ENCODE measurements at places on chromosomes 13 and 19. TPM values are rescaled to one million over a fixed set of nuclear protein-coding genes. Genes with fewer than 3 reads are reported as not detected.

DNA sequence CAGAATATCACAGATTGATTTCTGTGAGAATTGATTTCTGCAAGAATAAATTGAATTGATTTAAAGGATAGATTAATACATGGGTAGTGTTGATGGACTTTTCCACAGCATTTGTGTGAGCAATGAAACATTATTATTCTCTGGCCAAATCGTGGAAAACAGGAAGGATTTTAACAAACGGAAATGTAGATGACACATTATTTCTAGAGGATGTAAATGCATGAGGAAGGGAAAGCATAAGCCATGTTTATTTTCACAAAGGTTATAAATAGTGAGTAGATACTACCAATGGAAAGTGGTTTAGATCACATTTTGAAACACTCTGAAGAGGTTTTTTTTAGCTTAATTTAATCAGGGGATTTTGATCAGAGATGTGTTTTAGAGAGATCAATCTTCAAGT lies 1534.6 kb upstream of the MIR17HG start:
- no peaks in the 10 kb centered on the region for H3K27me3 ChIP-seq
- no peak overlapping the region for H3K27ac ChIP-seq
- no peak overlapping the region for H3K4me3 ChIP-seq
- no peaks in the 10 kb centered on the region for H3K4me1 ChIP-seq
- DNase-seq = no peak
- no peaks in the 10 kb centered on the region for H3K36me3 ChIP-seq

- H3K4me1 ChIP-seq = no peaks in the 10 kb centered on the region
- H3K36me3 ChIP-seq = no peaks in the 10 kb centered on the region
- H3K27me3 ChIP-seq = no peaks in the 10 kb centered on the region
- DNase-seq = no peak
These were observed 441.4 kb upstream of the ZNF507 start for GRCh38 chr19:31903979-31904378.

Gene LONP1
- total RNA-seq = 110 TPM

GRCh38 chr13:48939728-48940127 lies 36.0 kb upstream of the FNDC3A start:
- no peaks in the 10 kb centered on the region for H3K36me3 ChIP-seq
- H3K4me1 ChIP-seq = peaks cover 5% of the 10 kb centered on the region
- no peaks in the 10 kb centered on the region for H3K27me3 ChIP-seq
- H3K4me3 ChIP-seq = no peak overlapping the region
- H3K27ac ChIP-seq = no peak overlapping the region

DNA sequence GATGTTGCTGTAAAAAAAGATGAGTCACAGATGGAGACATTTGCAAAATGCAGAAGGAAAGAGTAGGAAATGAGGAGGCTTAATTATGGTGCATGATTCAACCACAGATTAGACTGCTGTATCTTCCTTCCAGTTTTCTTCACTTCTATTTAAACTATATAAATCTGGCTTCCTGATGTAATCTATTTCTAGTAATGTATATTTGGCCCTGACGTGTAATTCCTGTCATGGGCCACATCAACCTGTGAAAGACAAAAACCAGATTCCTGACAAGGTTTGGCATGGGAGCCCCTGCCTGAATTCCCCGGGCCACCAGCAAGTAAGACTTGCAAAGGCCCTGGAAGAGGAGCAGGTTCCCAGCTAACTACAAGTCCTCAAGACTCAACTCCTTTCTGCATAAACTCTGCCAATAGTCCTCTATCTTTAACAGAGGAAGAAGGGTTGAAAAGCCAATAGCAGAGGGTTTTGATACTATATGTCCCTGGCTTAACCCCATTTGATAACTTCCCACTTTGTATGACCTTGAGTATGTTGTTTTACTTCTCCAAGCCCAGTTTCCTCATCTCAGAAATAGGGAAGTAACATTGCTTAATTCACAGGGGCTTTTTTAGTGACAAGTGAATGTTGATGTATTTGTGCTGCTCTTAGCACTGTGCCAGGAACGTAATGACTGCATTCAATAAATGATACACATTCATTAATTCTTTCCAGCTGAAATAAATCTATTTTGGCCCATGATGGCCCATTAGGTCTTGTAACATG lies 172.7 kb downstream of the SPRY2 start:
- no peaks in the 10 kb centered on the region for H3K36me3 ChIP-seq
- no peak overlapping the region for H3K27ac ChIP-seq
- H3K4me1 ChIP-seq = no peaks in the 10 kb centered on the region
- H3K27me3 ChIP-seq = no peaks in the 10 kb centered on the region
- no peak for DNase-seq
- H3K4me3 ChIP-seq = no peak overlapping the region

DNA sequence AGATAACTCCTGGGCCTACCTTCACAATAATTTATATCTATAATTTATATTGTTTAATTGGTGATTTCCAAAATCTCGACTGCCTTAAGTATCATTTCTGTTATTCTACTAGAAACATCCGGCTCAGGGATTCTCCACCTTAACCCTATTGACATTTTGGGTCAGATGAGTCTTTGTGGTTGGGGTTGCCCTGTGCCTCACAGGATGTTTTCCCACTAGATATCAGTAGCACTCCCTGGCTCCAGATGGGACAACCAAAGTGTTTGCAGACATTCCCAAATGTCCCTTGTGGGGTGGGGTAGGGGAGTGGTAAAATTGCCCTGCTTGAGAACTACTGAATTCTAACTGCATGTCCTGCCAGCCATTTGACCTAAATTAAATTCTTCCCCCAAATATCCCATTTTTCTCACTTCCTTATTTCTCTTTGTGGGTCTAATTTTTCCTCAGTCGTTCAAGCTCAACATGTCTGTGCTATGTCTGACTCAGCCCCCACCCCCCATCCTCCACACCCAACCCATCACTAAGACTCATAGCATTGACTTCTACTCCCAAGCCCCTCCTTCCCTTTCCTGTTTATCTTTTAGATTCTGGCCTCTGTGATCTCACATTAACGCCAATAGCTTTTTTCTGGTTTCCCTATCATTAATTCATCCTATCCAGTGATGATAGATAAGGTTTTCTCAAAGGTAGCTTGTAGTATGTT lies 545.1 kb downstream of the EFNB2 start:
- DNase-seq = no peak
- no peaks in the 10 kb centered on the region for H3K4me1 ChIP-seq
- H3K36me3 ChIP-seq = no peaks in the 10 kb centered on the region
- no peaks in the 10 kb centered on the region for H3K27me3 ChIP-seq
- no peak overlapping the region for H3K27ac ChIP-seq
- H3K4me3 ChIP-seq = no peak overlapping the region

DNA sequence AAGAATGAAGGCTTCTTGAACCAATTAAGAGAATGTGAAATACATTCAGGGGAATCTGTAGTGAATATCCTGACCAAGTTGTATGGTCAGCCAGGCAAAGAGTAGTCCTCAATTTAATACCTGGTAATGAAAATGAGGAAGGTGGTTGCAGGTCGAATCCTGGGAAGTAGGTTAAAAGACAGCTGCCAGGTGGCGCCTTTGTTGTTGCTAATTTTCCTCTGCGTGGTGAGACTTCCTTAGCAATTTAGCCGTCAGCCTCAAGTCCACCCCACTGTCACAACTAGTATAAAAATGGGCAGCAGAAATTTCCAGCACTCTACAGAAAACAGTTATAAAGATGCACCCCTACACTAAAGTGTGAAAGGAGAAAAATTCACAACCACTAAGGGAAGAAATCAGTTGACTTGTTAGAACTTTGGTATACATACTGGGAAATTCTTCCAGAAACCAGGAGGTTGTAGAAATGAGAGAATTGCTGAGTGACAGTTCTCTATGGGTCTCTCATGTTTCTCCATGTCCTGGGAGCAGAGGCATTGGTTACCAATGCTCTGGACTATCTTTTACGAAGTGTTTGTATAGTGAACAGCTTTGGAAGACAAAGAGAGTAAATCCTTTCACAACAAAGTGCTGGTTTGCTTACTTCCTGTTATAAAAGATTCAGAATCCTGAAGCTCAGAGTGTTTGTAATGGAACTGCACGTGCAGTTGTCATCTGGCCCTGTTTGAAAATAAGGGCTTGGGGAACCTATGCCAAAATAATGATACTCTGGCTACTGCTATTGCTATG lies 235.9 kb downstream of the NHLRC3 start:
- no peaks in the 10 kb centered on the region for H3K4me1 ChIP-seq
- H3K36me3 ChIP-seq = no peaks in the 10 kb centered on the region
- H3K27ac ChIP-seq = no peak overlapping the region
- H3K4me3 ChIP-seq = no peak overlapping the region

Gene SMIM24
- 0.52 TPM for total RNA-seq

Gene TTYH1
- total RNA-seq = 1.8 TPM

DNA sequence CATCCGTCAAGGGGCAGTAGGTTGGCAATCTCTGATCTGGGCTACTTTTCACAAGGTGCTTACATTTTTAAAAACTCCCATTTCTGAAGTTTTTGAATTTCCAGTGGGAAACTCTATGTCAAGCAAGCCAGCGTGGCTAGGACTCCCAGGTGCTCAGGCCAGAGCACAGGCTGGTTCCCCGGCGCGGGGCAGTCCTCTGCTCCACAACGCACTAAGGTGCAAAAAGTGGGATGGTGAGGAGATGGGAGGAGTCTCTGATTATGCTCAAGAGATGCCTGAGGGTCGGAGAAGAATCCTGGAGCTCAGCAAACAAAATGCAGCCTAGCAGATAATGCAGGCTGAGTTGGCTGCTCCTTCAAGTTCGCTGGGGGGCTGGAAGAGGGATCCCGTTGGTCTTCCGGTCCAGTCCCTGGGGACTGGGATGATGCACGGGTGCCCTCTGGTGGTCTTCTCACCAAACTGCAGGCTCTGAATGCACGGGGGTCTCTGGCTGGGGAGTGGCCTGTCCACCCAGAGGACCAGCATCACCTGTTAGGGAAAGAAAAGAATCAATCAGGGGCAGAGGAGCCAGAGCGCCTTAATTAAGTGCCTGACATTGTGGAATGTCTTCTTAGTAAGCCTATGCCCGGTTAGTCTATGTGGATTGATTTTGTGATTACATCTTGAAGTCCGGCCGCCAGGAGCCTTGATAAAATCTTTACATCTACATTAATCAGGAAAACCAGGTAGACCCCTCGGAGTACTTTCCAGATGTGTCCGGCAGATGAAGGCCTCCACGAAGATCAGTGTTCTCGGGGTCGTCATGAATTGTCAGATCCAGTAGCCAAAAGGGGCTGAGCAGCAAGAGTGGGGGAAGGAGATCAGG lies 244.4 kb upstream of the MAB21L1 start:
- H3K27ac ChIP-seq = no peak overlapping the region
- no peaks in the 10 kb centered on the region for H3K27me3 ChIP-seq
- no peaks in the 10 kb centered on the region for H3K36me3 ChIP-seq
- peak; percentile 95 for DNase-seq
- no peaks in the 10 kb centered on the region for H3K4me1 ChIP-seq
- H3K4me3 ChIP-seq = no peak overlapping the region

DNA sequence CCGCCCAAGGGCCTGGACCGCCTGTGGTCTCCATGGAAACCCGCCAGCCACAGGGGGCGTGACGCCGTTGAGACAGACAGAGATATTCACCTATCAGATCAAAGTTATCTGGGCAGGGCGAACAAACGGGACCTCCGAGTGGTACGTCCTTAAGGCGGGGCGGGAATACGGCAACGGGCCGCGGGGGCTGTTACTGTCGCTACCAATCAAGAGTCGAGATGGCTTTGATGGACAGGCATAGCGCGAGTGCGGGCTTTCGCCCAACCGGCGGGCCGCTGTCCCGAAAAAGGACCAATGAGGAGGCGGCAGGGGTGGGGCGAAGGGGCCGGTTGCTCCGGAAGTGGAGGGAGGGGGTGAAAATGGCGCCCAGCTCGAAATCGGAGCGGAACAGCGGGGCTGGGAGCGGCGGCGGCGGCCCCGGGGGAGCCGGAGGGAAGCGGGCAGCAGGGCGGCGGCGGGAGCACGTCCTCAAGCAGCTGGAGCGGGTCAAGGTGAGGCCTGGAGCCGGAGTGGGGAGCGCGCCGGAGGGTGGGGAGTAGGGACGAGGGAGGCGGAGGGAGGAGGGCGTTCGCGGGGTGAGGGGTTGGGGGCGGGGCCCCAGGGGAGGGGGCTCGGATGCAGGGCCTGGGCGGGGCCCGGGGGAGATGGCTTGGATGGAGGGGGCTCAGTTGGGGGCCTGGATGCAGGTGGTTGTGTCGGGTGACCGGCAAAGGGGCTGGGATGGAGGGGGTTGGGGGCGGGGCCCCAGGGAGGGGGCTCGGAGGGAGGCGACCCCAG lies at the start of gene DCAF15:
Gene DCAF15 (plus strand): TSS at position 356 of the 777 bp plus-strand sequence. CDS start 4 bp downstream, at position 360.
- peak within 1 kb of the TSS; percentile 89 for H3K27ac ChIP-seq
- H3K4me1 ChIP-seq = no peaks in the 10 kb centered on the region
- H3K27me3 ChIP-seq = no peaks in the 10 kb centered on the region
- DNase-seq = peak; percentile 99
- peaks cover 23% of the 10 kb centered on the region for H3K36me3 ChIP-seq
- H3K4me3 ChIP-seq = peak within 1 kb of the TSS; percentile 94

DNA sequence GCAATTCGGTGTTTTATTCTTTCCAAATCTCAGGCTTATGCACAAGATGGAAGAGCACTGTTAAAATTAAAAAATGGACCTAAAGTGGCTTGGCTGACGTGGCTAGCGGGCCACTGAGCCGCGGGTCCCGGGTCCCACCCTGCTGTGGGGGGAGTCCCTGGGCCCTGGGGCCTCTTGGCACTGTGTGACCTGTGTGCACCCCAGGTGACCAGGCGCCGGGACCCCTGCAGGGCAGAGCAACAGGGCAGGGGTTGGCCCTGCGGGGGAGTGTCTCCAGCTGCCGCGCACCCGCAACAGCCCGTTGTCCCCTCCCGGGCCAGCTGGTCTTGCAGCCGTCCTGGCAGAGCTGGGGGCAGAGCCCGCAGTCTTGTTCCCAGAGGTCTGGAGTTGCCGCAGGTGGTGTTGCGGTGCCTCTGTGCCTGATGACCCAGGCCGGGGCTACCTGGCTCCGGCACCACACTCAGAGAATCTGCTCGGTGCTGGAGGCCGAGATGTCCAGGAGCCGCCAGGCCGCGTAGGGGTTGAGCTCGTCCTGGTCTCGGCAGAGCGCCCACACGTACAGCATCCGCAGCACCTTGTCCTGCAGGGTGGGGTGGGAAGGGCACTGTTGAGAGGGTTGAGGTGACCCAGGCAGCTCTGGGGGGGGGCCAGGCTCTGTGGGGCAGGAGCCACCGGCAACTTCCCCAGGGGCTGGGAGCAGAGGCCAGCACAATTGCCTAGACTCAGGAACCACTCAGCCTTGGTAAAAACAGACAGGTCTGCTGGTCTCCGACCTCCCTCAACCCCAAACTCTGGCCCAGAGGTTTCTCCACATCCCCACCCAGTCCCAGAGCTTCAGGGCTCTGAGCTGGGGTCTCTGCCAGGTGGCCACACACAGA lies 1.0 kb upstream of the CTXN1 start:
- peaks cover 28% of the 10 kb centered on the region for H3K36me3 ChIP-seq
- no peak for DNase-seq
- no peaks in the 10 kb centered on the region for H3K27me3 ChIP-seq
- H3K27ac ChIP-seq = no peak overlapping the region
